ENCODE measurements at places on chromosomes 12 and 14.
A peak's percentile ranks its signal among the peaks of the same experiment; 100 is the strongest.

- no peak for DNase-seq
Measured at GRCh38 chr12:12007001-12007712, 63.6 kb upstream of the BCL2L14 start.

GRCh38 chr12:123033392-123034021 lies 53.0 kb downstream of the ARL6IP4 start:
- DNase-seq, result peak; percentile 90

DNA sequence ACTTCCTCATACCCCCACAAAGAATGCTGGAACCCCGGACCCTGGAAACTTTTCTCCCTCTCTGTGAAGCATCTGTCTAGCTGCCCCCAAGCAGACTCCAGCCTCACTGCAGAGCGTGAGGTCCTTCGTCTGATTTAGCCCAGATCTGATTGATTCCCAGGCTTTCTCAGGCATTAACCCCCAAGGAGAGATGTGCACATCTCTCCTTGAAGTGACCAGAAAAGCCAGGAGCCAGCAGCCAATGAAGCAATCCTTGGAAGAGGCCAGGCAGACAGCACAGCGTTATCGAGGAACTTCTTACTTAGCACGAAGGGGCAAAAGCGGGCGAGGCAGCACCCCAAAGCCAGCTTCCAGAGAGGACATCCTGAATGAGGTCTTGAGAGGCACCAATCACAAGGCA lies 100.7 kb downstream of the ZFP36L1 start:
- DNase-seq, result no peak

DNA sequence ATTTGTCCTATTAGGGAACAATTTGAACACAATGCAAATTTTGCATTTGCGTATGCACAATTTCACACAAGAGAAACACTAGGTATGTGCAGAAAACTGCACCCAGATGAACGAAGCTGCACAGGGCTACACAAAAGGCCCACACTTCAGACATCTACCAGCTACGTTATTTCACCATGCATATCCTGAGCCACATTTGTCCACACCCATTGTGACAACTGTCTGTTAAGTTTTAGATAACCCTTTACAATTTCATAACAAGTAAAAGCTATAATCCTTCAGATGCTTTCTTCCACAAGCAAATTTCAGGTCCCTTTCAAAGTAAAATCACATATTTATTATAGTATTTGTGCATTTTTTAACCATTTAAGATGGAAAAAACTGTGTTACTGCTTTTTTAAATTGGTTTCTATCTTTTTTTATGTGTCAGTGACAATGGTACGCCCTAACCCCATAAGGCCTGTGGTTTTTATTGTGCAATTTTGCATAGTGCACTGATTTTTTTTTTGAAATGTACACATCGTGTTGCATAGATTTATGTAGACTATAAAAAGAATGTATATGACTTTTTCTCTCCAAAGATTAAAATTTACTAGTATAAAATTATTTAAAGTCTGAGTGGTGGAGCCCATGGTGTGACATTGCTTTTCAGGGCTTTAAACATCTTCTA lies 87.8 kb upstream of the BTG1 start:
- DNase-seq, result peak; percentile 57

GRCh38 chr14:103721334-103722120 lies 5.9 kb downstream of the ZFYVE21 start:
- no peak for DNase-seq

Data from hematopoietic multipotent progenitor cell treated with erythropoietin and hydrocortisone succinate and interleukin-3 and kit ligand, for 4 days (in vitro differentiated cells).